ENCODE measurements at places on chromosomes 7 and 10.

DNA sequence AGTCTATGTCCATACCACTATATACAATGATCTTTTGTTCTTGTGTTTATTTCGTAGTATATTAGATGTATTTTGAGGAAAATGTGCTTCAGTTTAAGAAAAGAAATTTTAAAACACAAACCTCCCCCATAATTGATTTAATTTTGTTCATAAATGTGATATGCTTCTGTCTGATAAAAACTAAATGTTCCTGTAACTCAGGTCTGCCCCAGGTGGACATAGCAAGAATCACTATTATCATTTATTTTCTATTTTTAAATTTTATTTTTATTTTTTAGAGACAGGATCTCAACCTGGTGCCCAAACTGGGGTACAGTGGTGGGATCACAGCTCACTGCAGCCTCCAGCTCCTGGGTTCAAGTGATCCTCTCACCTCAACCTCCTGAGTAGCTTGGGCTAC, 43.2 kb downstream of the BEND7 start:
- DNase-seq, result no peak

GRCh38 chr7:1192171-1192676, 32.2 kb upstream of the ZFAND2A start:
- DNase-seq, result no peak

DNA sequence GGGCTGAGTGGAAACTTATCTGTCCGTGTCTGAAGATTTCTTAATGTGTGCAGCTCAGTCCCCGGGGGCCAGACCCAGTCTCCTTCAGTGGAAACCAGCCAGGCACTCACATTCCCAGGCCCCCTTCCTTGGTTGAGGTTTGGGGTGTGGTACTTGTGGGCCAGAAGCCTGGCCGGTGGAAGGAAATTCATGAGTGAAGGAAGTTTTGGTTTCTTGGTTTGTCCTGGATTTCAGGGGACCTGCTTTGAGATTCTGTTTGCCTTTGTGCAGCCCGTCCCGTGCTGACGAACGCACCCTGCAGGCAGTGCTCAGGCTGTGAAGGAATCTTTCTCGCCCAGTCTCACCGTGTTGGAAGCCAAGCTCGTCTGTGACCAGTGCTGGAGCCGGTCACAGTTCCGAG, 2.9 kb downstream of the INPP5A start:
- DNase-seq, result no peak

DNA sequence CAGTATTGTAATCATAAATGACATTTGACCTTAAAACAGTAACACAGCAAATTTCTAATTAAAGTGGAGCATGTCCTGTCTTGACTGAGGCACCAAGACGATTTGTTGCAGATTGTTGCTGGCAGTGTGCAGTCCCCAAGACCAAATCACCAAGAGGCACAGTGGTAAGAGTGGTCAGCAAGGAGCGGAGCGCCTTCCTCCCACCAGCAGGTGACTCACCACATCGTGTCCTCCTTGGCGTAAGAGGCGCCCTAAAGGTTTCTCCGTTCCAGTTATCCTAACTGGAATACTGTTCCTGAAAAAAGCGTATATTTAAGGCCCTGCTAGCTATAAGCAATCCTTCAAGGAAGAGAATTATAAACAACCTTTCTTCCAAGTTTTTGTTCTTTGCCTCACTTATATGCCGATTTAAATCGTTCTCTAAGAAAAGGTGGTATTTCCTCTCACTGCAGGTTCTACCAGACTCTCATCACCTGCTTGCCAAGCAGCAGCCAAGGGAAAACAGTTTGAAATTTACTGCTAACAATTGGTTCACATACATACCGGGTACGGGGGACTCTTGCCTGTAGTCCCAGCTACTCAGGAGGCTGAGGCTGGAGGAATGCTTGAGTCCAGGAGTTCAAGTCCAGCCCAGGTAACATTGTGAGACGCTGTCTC, 10.7 kb upstream of the REPIN1 start:
- no peak for DNase-seq

DNA sequence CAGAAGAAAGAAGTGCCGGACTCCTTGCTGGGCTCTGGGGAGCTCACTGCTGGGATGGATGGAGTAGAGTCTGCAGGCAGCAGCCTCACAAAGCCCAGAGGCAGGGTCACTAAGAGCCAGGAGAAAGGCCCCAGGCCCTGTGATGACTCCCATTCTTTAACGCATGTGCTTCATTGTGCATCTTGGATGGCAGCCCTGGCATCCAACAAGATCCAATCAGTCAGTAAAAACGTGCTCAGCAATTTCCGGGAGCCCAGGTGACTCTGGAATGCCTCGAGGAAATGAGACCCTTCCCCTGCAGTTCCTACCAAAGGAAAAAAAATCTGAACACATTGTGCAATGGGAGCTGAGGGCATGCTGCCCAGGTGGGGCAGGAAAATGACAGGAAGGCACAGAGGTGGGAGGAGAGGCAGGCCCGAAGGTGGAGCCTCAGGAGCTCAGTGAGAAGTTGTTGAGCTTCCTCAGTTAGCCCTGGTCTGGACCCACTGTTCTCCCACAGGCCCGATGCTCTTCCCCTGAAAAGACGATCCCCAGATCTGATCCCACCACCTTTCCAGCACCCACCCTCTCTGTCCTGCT, 60.7 kb upstream of the TMEM72 start:
- DNase-seq, result no peak

GRCh38 chr10:79295563-79295962, 51.7 kb upstream of the PPIF start:
- DNase-seq, result no peak

Data from stimulated activated CD4-positive, alpha-beta T cell treated with anti-CD3 and anti-CD28 coated beads, TNF-alpha, amount 100 ng/mL, for 1 hour (primary cell).